ENCODE measurements at places on chromosomes 5 and 9.

- H3K4me3 ChIP-seq, result no peak overlapping the region
- peaks cover 20% of the 10 kb centered on the region for H3K27me3 ChIP-seq
- no peak overlapping the region for H3K27ac ChIP-seq
- H3K4me1 ChIP-seq, result no peaks in the 10 kb centered on the region
Measured at GRCh38 chr5:515273-515836, 8.9 kb downstream of the SLC9A3 start.

DNA sequence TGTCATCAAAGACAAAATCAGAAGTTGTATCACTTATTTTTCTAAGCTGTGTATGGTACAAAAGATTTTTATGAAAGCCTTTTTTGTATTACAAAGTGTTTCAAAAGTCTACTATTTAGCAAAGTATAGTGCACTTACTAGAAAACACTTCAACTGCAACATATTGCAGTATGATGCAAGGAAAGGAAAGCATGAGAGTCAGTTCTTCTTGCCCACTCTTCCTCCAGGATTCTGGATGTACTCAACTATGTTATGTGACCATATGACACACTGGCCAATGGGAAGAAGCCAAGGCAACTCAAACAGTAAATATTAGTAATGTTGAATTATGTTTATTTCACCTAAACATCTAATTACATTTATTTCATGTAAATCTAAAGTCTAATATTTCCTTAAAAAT is 49.5 kb upstream of the TYRP1 start:
- no peak overlapping the region for H3K27ac ChIP-seq
- no peaks in the 10 kb centered on the region for H3K4me1 ChIP-seq
- H3K27me3 ChIP-seq, result no peaks in the 10 kb centered on the region
- no peak overlapping the region for H3K4me3 ChIP-seq

GRCh38 chr5:25091921-25092320 is 447.1 kb upstream of the CDH10 start:
- no peak for DNase-seq
- no peak overlapping the region for H3K27ac ChIP-seq
- H3K27me3 ChIP-seq, result no peaks in the 10 kb centered on the region
- no peak overlapping the region for H3K4me3 ChIP-seq
- no peaks in the 10 kb centered on the region for H3K36me3 ChIP-seq
- no peaks in the 10 kb centered on the region for H3K4me1 ChIP-seq

GRCh38 chr9:33166231-33167083 is 679 bp downstream of the B4GALT1 start:
- no peaks in the 10 kb centered on the region for H3K27me3 ChIP-seq
- DNase-seq, result no peak

- no peak overlapping the region for H3K27ac ChIP-seq
- H3K4me1 ChIP-seq, result no peaks in the 10 kb centered on the region
- no peaks in the 10 kb centered on the region for H3K27me3 ChIP-seq
- no peak for DNase-seq
Measured at GRCh38 chr5:152358861-152359568, 46.1 kb downstream of the NMUR2 start.

DNA sequence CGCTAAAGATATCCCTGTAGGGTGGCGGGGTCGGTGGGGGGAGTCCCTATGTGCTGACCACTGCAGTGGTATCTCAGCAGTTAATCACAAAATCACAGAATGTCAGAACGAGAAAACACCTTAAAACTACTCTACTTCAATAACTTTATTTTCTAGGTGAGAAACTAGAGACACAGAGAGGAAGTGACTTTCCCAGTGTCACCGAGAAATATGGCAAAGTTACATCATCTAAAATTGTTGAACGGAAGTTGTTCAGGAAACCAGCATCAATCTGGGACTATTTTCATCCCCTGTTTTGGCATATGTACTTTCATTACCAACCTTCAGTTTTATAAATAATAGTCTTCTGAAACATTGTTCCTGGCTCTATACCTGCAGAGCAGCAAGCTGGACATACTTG is 384.0 kb downstream of the SPOCK1 start:
- no peak overlapping the region for H3K4me3 ChIP-seq
- no peak overlapping the region for H3K27ac ChIP-seq
- H3K27me3 ChIP-seq, result peaks cover 9% of the 10 kb centered on the region
- no peaks in the 10 kb centered on the region for H3K4me1 ChIP-seq
- no peaks in the 10 kb centered on the region for H3K36me3 ChIP-seq

DNA sequence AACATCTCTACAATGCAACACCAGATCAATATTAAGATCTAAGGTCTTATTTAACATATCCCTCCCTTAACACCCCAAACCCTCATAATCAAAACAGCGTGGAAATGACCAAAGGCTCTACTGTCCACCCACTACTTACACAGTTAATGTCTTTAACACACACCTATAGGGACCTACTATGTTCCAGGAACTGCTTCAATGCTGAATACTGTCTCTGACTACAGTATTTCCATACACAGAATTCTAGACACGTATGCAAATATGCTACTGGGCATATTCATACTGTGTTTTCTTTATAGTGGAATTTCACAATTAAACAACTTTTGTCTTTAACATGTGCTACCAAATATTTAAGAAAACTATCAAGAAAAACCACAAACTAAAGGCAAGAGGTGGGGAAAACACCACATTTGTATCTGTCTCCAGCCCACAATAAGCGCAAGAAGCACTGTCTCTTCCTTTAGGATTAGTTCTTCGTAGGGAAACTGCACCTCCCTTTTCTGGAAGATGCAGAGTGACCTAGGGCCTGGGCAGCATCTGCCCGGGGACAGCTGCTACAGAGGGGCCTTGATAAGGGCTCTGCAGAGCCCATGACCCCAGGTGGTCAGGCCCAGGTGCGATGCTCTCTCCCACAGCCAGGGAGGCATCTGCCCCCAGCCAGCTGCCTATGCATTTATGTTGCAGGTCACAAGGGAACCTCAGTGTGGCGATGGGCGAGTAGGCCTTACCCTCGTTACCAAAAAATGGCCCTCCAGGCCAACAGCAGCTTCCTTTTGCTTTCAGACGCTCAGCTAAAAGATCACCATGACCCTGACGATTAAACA is 55.2 kb downstream of the PSMB7 start:
- no peak for DNase-seq
- no peaks in the 10 kb centered on the region for H3K27me3 ChIP-seq
- no peak overlapping the region for H3K4me3 ChIP-seq
- H3K27ac ChIP-seq, result peak overlapping the region; percentile 65
- H3K4me1 ChIP-seq, result peaks cover 51% of the 10 kb centered on the region
- H3K36me3 ChIP-seq, result no peaks in the 10 kb centered on the region

GRCh38 chr5:62115014-62115413 is 191.0 kb upstream of the KIF2A start:
- H3K4me3 ChIP-seq, result no peak overlapping the region
- no peaks in the 10 kb centered on the region for H3K4me1 ChIP-seq
- H3K27me3 ChIP-seq, result peaks cover 4% of the 10 kb centered on the region
- no peak overlapping the region for H3K27ac ChIP-seq

GRCh38 chr9:128393145-128393775 is 22.1 kb downstream of the URM1 start:
- peaks cover 3% of the 10 kb centered on the region for H3K27me3 ChIP-seq
- H3K36me3 ChIP-seq, result peaks cover 16% of the 10 kb centered on the region
- no peak overlapping the region for H3K4me3 ChIP-seq
- no peak for DNase-seq
- H3K4me1 ChIP-seq, result peaks cover 5% of the 10 kb centered on the region

GRCh38 chr5:124592891-124593290 is 153.5 kb downstream of the ZNF608 start:
- no peaks in the 10 kb centered on the region for H3K36me3 ChIP-seq
- H3K27me3 ChIP-seq, result peaks cover 5% of the 10 kb centered on the region
- H3K4me1 ChIP-seq, result no peaks in the 10 kb centered on the region
- DNase-seq, result no peak
- H3K4me3 ChIP-seq, result no peak overlapping the region

DNA sequence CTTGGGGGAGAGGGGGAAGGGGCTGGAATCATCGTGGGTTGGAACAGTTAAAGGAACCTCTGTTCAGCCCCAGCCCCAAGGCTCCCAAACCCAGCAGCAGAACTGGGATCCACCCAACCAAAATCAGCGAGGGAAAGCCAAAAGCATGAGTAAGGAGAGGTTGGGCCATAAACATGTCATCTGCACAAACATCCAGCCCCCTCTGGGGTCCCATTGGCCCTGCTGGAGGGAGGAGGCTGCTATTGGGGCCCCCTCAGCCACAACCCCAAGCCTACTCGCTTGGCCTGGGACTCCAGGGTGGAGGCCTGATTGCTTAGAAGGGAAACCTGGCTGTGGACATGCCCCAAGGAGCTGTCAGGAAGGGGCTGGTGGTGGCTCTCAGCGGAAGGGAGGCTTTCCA is 154.9 kb downstream of the FGF18 start:
- no peak overlapping the region for H3K4me3 ChIP-seq
- H3K4me1 ChIP-seq, result no peaks in the 10 kb centered on the region
- H3K27me3 ChIP-seq, result peaks cover 2% of the 10 kb centered on the region
- H3K27ac ChIP-seq, result no peak overlapping the region
- no peak for DNase-seq
- no peaks in the 10 kb centered on the region for H3K36me3 ChIP-seq

- H3K4me3 ChIP-seq, result no peak overlapping the region
- no peaks in the 10 kb centered on the region for H3K36me3 ChIP-seq
- no peak overlapping the region for H3K27ac ChIP-seq
- DNase-seq, result peak; percentile 51
Measured at GRCh38 chr5:174935854-174936474, 211.6 kb downstream of the MSX2 start.

- H3K4me1 ChIP-seq, result no peaks in the 10 kb centered on the region
- no peaks in the 10 kb centered on the region for H3K36me3 ChIP-seq
- no peak for DNase-seq
- H3K27ac ChIP-seq, result no peak overlapping the region
- no peaks in the 10 kb centered on the region for H3K27me3 ChIP-seq
Measured at GRCh38 chr5:12936221-12936620, 1008.3 kb downstream of the DNAH5 start.

DNA sequence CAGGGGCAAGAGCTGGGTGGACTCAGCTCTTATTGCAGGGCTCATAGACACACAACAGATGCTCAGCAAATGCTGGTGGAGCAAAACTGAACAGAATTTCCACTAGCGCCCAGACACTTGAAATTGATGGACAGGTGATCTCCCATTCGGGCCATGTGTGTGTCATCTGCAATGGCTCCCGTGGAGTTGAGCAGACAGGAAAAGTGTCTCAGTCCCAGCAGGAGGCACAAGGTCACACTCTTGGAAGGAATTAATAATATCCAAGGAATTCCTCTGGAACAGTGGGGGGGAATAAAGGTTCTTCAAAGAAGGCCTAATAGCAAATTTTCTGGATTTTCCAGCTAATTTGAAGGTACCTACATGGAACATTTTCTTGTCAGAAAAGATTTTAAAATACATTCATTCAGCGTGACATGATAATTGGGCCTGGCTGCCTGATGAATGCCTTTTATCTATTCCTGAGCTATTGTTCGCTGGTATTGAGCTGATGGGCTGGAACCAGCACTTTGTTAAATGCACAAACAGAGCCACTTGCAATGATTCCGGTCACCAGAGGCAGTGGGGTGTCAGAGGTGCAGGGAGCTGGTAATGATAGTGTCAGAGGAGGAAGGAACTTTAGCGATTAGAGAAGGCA is 31.5 kb upstream of the ALDH1B1 start:
- H3K36me3 ChIP-seq, result no peaks in the 10 kb centered on the region
- no peak for DNase-seq
- H3K27me3 ChIP-seq, result no peaks in the 10 kb centered on the region
- no peak overlapping the region for H3K27ac ChIP-seq

GRCh38 chr9:19030899-19031298 is 2.1 kb downstream of the SAXO1 start:
- H3K36me3 ChIP-seq, result no peaks in the 10 kb centered on the region
- H3K27ac ChIP-seq, result no peak overlapping the region
- peaks cover 8% of the 10 kb centered on the region for H3K4me1 ChIP-seq
- no peak for DNase-seq

DNA sequence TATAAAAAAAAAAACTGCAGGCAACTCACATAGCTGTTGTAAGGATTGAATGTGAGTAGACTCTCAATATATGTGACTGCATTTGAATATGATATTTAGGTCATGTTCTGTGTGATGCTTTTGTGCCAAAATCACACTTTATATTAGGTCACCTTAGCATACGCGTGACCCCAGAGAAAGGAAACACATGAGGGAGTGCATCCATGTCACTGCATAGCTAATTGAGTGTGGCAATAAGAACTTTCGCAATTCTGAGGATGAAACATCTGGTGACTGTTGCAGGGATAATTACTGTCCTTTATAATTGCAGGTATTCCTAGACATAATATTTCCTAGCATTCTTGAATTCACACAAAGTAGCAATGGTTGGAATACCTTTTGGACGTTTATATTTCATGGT is 459.5 kb upstream of the KLF4 start:
- H3K27ac ChIP-seq, result no peak overlapping the region
- H3K4me3 ChIP-seq, result no peak overlapping the region
- H3K27me3 ChIP-seq, result no peaks in the 10 kb centered on the region
- DNase-seq, result no peak
- H3K36me3 ChIP-seq, result no peaks in the 10 kb centered on the region

GRCh38 chr5:25713259-25713658 is 1068.5 kb upstream of the CDH10 start:
- DNase-seq, result no peak
- H3K4me1 ChIP-seq, result no peaks in the 10 kb centered on the region
- no peaks in the 10 kb centered on the region for H3K36me3 ChIP-seq
- H3K4me3 ChIP-seq, result no peak overlapping the region

DNA sequence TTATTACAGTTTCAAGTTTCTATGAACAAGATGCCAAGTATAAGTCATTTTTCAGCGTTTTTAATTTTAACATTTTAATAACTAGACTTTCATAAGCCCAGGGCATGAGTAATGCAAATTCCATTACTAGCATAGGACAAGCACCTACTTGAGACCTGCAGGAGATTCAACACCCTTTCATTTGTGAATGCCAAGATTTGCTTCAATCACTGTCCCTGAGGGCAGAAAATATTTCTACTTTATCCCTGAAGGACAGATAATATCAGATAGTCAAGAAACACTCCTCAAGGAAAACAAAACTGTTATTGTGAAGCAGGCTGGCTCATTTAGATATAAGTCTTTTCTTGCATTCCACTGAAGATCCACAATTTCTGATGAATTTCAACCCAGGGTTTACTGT is 27.7 kb upstream of the ZNF622 start:
- no peak for DNase-seq
- no peak overlapping the region for H3K4me3 ChIP-seq

DNA sequence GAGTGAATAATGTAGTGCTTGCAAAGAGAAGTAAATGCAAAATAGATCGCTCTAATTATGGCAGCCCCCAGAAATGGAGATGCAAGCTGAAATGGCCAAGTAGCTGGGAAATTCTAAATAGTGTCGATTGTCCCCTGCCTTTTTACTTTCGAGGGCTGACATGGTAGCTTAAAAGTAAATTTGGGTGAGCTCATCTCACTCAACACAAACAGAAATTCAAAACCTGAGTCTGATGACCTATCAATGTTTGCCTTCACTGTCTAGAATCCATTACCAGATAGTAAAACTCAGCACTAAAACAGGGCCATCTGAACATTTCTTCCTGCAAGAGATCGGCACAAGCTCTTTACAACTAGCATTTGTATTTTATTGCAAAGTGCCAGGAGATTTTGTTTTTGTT is 7.0 kb upstream of the LHX2 start:
- peaks cover 22% of the 10 kb centered on the region for H3K4me1 ChIP-seq
- peaks cover 87% of the 10 kb centered on the region for H3K27me3 ChIP-seq
- no peak overlapping the region for H3K27ac ChIP-seq
- H3K4me3 ChIP-seq, result no peak overlapping the region
- DNase-seq, result no peak

All from activated CD4-positive, alpha-beta memory T cell treated with anti-CD3 and anti-CD28 coated beads for 36 hours (primary cell).